CD4-positive, alpha-beta T cell treated with Interleukin-2 at 100 ng/mL for 4 hours (primary cell): ENCODE measurements at places on chromosomes 1 and 21.

DNA sequence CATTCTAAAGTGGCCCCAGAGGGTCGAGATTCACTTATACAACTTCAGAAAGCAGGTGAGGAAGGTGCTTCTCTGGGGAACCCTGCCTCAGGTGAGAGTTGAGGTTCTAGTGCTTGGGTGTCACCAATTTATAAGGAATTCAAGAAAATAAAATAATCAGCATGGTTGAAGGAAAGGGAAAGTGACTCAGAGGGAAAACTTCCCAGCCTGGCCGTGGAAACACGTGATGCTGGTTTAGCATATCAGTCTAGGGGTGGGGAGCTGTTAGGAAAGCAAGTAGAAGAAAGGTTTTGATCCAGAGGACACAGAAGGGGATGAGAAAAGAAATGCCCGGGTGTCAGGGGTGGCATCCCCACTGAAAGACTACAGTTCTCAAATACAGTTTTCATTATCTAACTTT, 37.7 kb upstream of the TMEM125 start:
- no peak for DNase-seq

GRCh38 chr1:84083307-84083706, 60.8 kb upstream of the PRKACB start:
- DNase-seq, result no peak

DNA sequence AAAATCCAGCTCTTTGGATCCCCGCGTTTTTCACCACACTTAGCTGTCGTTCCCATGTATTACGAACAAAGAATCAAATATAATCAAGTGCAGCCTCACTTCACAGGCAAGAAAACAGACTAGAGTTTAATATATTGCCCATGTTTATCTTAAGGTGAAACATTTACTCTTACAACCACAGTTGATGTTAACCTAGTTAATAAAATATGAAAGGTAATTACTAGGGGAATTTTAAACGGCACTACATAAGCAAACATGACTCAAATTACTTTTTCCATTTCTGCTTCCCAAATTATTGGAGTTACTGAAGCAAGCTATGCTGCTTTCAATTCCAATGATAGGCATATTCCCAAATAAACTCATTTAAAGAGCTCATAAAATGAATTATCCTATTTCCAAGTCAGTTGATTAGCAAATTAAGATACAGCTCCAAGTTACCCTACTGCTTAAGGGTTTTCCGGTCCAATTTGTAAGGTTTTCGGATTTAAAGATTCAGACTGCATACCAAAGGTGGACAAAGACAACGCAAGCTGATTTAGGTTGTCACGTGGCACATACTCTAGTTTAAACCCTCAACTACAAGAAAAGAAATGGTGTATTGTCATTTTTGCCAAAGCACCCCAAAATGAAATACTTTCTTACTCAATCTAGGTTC, 5.9 kb downstream of the COX20 start:
- no peak for DNase-seq

DNA sequence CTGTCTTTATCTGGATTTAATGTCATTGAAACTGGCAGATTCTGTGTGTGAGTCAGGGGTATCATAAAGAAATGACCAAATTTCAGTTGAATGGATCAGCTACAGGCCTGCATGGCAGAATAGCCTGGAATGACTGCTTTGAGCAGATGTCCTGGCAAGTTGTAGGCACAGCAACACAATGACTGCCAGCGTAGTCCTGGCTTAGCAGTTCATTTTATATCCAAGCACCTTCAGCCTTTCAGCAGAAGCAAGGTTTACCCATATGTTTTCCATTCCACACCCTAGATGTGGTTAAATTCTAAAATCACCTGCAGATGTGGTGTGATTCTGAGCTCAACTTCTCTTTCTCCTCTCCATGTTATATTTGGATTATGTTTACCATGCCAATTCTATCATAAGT, 22.3 kb upstream of the PTGFR start:
- DNase-seq, result no peak

DNA sequence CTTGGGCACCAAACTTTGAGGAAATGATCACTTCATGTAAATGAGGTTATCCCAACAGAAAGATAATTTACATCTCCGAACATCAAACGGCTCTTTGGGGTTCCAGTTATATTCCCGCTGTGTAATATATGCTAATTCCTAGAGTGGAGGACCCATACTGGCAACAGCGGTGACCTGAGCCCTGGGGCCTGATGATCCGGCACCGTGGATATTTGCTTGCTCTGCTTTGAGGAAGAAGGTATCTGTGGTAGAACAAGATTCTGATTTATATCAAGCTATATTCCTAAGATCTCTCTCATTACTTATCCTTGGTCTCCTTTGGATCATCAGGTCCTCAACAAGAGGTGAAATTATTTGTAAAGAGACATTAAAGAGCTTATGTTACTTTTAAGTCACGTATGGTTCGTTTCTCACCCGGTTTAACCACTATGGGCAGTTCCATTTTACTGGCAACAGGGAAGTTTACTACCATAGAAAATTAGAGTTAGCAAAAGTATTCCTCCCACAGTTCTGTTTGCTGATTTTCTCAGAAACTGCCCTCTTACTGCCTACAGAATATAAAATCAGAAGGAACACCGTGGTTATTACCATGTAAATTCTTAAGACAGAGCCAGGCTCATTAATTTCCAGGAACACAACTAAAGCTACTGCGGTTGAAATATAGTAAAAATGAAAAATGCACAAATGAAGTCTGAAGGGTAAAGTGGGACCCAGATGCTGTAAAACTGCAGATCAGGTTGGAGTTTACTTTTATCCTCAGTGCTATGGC, 56.7 kb downstream of the MRPL39 start:
- no peak for DNase-seq

DNA sequence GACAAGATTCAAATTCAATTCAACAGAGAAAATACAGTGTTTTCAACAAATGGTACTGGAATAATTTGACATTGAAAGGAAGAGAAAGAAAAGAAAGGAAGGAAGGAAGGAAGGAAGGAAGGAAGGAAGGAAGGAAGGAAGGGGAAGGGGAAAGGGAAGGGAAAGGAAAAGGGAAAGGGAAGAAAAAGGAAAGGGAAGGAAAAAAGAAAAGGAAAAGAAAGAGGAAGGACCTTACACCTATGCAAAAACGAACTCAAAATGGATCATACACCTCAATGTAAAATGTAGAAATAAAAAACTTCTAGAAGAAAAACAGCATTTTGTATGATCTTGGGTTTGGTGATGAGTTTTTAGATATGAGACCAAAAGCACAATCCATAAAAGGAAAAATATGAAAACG, 19.9 kb upstream of the NMNAT2 start:
- DNase-seq, result no peak

GRCh38 chr1:188188317-188188716, 1359.6 kb downstream of the PLA2G4A start:
- no peak for DNase-seq

- DNase-seq, result peak; percentile 26
Observed at GRCh38 chr1:119611701-119612113, 36.4 kb downstream of the ZNF697 start.

GRCh38 chr1:39086865-39087409, 60.8 kb downstream of the NDUFS5 start:
- DNase-seq, result no peak

- DNase-seq, result no peak
Observed at GRCh38 chr1:203199816-203200571, 13.5 kb upstream of the CHI3L1 start.

DNA sequence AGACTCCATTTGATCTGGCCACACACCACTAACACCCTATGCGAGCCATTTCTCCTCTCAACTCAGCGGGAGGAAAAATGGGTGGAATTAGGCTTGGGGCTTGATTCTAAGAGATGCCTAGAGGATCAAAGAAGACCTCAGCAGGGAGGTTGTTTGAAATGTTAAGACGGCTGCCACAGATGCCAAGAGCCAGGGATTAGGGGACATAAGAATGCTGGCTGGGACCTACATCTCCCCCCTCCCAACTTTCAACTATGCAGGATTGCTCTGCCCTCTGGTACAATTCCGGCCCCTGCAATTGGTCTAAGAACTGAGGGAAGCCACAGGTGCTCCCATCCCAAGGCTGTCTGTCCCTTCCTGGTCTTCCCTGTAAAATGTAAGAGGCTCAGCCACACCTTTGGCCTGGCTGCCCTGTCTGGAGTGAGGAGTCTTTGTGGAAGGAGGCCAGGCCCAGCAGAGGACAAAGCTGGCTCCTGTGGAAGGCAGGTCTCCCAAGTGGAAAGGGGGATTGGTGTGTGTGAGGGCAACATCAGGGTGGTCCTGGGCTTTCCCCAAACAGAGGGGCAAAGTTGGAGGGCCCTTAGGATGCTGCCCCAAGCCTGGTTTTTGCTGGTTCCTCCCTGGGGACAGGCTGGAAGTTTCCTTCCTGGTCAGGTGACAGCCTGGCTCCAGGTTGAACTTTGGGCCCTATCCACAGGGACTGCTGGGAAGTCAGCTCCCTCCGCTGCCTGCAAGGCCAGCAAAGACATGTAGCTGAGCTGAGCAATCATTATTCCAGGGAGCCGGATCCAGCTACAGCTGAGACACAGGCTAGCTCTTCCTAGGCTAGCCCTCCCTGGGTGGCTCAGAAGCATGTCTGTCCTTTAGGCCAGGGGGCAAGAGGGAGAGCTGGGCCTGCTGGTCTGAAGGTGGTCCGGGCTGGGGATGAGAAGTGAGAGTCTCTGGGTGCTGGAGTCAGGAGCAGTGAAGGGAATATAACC, 34.5 kb upstream of the SYNC start:
- no peak for DNase-seq

DNA sequence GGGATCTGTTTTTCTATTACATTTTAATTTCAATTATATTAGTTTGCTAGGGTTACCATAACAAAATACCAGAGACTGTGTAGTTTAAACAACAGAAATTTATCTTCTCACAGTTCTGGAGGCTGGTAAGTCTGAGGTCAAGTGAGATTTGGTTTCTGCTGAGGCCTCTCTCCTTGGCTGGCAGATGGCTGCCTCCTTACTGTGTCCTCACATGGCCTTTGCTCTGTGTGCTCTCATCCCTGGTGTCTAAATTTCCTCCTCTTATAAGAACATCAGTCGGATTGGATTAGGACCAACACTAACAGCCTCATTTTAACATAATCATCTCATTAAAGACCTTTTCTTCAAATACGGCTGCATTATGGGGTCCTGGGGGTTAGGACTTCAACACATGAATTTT, 195.2 kb upstream of the CHODL start:
- DNase-seq, result no peak

- DNase-seq, result peak; percentile 41
Observed at GRCh38 chr1:158819461-158820443, 11.4 kb upstream of the MNDA start.

DNA sequence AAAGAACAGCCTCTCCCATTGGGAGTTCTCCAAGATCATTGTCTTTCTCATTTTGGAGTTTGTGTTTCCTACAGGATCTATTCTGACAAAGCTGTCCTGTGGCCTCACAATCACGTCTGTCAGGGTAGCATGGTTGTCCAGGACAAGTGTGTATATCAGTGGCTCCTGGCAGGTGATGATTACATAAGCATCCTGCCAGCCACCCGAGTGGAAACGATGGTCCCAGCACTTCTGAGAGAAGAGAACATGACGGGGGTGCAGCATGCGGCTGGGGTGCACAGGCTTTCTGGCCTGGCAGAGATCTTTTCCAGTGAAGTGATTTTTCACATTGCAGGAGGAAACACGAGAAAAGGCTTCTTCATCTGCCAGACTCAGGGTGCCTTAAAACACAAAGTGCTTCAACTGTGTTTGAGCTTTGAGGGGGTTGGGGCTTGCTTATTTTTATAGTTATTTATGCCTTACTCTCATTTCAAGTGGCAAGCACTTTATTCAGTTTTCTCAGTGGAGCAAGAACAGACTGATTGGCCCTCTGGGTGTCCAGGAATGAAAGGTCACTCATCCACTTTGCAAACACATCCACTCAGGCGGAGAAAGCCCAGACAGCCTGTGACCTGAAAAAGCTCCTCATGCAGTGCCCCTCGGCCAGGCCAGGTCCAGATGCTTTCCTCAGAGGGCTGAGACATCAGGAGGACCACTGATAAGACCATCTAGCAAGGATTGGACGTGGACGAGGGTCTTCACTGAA, 186.0 kb downstream of the DUSP10 start:
- no peak for DNase-seq

DNA sequence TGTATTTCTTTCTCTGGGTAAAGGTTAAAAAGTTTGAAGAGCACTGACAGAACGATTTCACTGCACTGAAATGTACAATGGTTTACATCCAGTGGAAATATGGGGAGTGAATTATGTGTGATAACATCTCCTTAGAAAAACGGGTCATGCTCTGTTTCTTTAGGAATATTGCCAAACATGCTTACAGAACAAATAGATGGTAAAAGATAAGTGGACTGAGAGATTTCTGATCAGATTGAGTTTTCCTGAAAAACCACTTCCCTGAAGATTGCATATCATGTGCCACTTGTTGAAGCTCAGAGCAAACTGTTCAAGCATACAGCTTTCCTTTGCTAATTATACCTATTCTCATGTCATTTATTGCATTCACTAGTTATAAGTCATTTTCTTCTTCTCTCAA, 29.9 kb upstream of the DISP1 start:
- no peak for DNase-seq

GRCh38 chr1:24257373-24257772, 61.8 kb upstream of the GRHL3 start:
- DNase-seq, result no peak

GRCh38 chr1:4512636-4513035, 141.8 kb upstream of the AJAP1 start:
- no peak for DNase-seq

- DNase-seq, result no peak
Observed at GRCh38 chr1:35441926-35442579, 115.2 kb downstream of the KIAA0319L start.

DNA sequence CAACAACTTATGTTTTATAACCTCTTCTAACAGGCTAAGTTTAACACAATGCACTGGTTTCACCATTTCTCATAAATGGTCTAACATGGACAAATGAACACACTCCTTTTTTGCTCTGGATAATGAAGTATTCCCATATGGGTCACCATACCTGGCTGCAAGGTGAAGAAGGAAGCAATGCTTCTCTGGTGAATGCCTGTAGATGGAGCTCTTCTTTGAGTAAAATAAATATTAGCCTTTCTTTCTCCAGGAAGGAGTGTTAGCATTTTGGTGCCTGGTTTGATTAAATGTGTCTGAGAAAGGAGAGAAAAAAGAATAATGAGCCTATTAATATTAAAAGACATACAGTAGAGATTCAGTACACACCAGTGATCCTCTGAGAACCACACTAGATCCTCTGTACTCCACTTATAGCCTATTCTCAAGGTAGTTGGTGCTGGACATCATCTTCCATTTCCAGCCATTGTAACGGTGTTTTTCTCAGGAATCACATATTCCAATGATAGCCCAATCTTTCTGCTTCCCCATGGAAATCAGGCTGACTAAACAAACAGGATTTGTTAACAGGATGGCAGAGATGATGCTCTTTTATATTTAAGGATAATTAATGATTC, 17.6 kb downstream of the MTFR1L start:
- no peak for DNase-seq

DNA sequence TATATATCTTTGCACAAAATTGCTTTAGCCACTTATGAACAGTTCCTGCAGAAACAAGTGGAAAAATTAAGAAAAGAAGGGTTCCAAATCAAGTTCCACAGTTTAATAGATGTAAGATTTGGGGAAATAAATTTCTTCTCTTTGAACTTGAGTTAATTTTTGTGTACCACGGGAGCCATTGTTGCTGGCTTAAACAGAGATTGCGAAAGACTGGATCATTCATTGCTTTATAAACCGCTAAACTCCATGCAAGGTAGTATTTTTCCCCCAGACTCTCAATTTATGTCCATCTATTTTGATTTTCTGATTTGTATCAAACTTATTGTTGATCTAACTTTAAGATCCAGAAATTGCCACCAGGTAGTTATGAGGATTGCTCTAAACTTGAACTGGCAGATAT, 246.1 kb upstream of the ADGRL4 start:
- DNase-seq, result no peak
